Fibroblast of lung (primary cell): ENCODE measurements at places on chromosomes 12 and 14.

DNA sequence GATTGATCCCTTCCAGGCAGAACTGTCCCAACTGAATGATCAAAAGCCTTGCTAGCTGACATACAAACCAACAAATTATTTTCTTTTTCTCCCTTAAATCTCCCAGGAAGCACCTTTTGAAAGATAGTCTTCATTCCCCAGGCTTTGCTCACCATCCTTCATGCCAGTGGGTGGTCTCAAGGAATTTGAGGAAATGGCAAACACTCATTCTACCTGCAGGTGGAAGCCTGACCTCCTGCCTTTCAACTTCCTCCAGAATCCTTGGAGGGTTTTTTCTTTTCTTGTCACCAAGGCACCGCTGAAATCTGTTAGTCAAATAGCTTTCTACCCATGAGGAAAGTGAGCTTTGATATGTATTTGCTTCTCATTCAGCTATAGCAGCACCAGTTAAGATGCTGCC is 128.5 kb downstream of the WIF1 start:
- DNase-seq = no peak
- H3K4me3 ChIP-seq = no peak overlapping the region
- no peaks in the 10 kb centered on the region for H3K27me3 ChIP-seq
- no peaks in the 10 kb centered on the region for H3K4me1 ChIP-seq
- no peaks in the 10 kb centered on the region for H3K36me3 ChIP-seq

GRCh38 chr14:38367922-38368321 is 112.0 kb upstream of the CLEC14A start:
- no peaks in the 10 kb centered on the region for H3K36me3 ChIP-seq
- H3K4me1 ChIP-seq = no peaks in the 10 kb centered on the region
- no peak for DNase-seq
- no peak overlapping the region for H3K4me3 ChIP-seq

- H3K4me1 ChIP-seq = peaks cover 7% of the 10 kb centered on the region
- H3K27ac ChIP-seq = no peak overlapping the region
- H3K4me3 ChIP-seq = no peak overlapping the region
- H3K36me3 ChIP-seq = no peaks in the 10 kb centered on the region
- no peaks in the 10 kb centered on the region for H3K27me3 ChIP-seq
Observed at GRCh38 chr12:11581179-11581755, 68.2 kb upstream of the ETV6 start.

DNA sequence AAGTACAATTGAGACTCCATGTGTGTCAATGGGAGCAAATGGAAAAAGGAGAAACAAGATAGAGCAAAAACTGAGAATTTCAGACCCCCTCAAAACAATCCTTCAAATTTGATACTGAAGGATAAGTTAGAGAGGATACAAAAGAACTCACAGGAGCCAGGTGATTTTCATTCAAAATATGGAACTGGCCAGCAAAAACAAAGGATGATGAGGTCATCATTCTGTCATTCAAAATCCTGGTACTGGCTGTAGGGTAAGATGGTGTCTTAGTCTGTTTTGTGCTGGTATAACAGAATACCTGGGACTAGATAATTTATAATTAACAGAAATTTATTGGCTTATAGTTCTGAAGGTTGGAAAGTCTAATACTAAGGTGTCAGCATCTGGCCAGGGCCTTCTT is 80.6 kb downstream of the LMNTD1 start:
- H3K4me3 ChIP-seq = no peak overlapping the region
- H3K4me1 ChIP-seq = no peaks in the 10 kb centered on the region

- DNase-seq = no peak
- H3K27me3 ChIP-seq = no peaks in the 10 kb centered on the region
- H3K36me3 ChIP-seq = no peaks in the 10 kb centered on the region
- H3K27ac ChIP-seq = no peak overlapping the region
Observed at GRCh38 chr12:101859664-101860607, 17.4 kb upstream of the DRAM1 start.

GRCh38 chr12:44626883-44627282 is 249.2 kb downstream of the NELL2 start:
- DNase-seq = no peak
- no peak overlapping the region for H3K4me3 ChIP-seq
- no peaks in the 10 kb centered on the region for H3K4me1 ChIP-seq
- no peak overlapping the region for H3K27ac ChIP-seq

DNA sequence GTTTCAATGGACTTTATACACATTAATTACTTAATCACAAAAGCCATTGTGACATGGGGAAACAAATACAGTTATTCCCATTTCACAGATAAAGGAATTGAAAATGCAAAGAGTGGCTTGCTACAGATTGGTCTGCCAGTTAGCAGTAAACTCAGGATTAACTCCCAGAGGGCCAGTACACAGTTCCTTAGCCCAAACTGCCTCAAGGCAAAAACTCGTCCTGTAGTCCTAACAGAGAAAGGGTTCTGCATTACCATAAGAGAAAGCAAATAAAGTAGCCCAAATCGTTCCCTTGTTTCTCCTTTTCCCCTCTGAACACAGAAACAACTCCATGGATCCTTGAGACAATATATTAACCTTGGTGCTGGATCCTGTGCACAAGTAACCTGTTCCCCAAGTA is 274.4 kb downstream of the LRIG3 start:
- no peaks in the 10 kb centered on the region for H3K4me1 ChIP-seq
- no peak overlapping the region for H3K4me3 ChIP-seq
- H3K27me3 ChIP-seq = no peaks in the 10 kb centered on the region
- no peaks in the 10 kb centered on the region for H3K36me3 ChIP-seq

DNA sequence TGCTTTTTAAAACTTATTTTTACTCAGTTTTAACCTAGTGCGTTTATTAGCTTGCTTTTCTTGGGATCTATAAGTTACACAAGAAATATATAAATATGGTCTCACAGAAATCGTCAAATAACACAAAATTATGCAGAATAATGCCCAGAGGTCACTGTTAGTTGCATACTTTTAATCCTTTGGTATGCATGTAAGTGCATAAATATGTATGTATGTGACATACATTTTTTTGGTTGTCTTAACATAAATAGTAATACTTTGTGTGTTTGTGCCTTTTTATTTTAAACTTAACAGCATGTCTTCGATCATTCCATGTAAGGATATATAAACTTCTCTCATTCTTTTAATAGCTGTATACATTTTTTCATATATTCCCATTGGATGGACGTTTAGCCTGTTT is 459.6 kb downstream of the PCNX1 start:
- H3K4me3 ChIP-seq = no peak overlapping the region
- DNase-seq = no peak
- peaks cover 2% of the 10 kb centered on the region for H3K4me1 ChIP-seq

DNA sequence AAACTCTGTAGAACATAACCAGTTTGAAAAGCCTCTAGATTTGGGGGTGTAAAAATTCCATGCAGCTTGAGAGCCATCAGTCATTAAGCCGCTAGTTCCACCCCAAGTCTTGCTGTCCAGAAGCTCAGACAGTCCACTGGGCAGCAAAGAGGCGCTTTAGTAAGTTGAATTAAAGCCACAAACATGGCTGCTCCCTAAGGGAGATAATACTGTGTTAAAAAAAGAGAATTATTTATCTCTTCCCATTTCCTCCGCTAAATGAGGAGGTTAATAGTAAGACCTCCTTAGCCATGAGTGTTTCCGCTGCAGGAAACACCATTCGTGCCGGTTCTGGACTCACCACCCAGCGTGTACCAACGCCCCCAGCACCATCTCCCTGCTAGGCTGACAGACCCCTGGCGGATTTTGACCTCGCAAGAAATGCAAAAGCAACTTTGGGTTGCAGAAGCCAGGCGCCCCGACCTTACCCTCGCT is 536 bp downstream of the TM7SF3 start:
- DNase-seq = peak; percentile 48
- H3K4me3 ChIP-seq = peak overlapping the region; percentile 93
- peak overlapping the region; percentile 53 for H3K27ac ChIP-seq
- H3K4me1 ChIP-seq = peaks cover 2% of the 10 kb centered on the region
- no peaks in the 10 kb centered on the region for H3K27me3 ChIP-seq
- H3K36me3 ChIP-seq = no peaks in the 10 kb centered on the region

- no peaks in the 10 kb centered on the region for H3K36me3 ChIP-seq
- H3K27ac ChIP-seq = no peak overlapping the region
- DNase-seq = no peak
- H3K27me3 ChIP-seq = no peaks in the 10 kb centered on the region
- H3K4me1 ChIP-seq = no peaks in the 10 kb centered on the region
Observed at GRCh38 chr12:32478858-32479725, 79.7 kb downstream of the FGD4 start.

- no peaks in the 10 kb centered on the region for H3K27me3 ChIP-seq
- peak; percentile 29 for DNase-seq
- H3K4me1 ChIP-seq = no peaks in the 10 kb centered on the region
- no peaks in the 10 kb centered on the region for H3K36me3 ChIP-seq
- peak overlapping the region; percentile 30 for H3K27ac ChIP-seq
Observed at GRCh38 chr14:66508846-66509621, 1.1 kb downstream of the GPHN start.

DNA sequence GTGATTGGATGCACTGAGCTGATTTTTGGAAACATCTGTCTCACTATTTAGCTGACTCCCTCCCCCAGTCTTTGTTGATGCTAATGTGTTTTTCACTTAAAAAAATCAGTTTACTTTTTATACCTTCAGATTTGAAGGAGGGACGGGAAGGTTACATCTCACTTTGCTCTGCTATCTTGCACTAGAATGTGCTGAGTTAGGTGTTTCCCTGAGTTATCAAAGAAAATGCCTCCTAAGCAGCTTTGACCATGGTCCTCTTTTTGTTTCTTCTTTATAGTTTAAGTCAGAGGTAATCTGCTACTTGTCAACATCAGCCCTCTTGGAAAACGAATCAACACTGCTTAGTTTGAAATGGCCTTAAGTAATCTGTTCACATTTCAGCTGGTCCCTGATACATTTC is 222.0 kb downstream of the TMEM132D start:
- no peak overlapping the region for H3K27ac ChIP-seq
- H3K27me3 ChIP-seq = no peaks in the 10 kb centered on the region
- no peak overlapping the region for H3K4me3 ChIP-seq
- no peaks in the 10 kb centered on the region for H3K36me3 ChIP-seq
- no peak for DNase-seq
- no peaks in the 10 kb centered on the region for H3K4me1 ChIP-seq

DNA sequence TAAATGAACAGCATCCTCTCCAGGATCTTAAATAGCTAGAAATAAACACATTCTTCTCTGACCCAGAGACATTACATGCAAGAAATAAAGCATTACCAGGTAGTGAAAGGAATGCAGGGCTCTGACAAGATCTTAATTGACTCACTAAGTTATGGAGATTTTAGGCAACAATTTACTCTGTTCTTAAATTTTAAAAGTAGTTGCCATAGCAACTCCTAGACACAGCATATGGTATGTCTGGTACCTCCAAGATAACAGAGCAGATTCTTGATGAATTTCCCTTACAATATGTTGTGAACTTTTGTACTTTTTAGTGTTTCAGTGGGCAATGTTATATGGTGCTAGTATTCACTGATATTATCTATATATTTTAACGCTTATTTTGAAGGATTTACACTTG is 76.7 kb upstream of the G2E3 start:
- H3K36me3 ChIP-seq = no peaks in the 10 kb centered on the region
- DNase-seq = no peak
- H3K4me3 ChIP-seq = no peak overlapping the region
- no peak overlapping the region for H3K27ac ChIP-seq
- H3K4me1 ChIP-seq = no peaks in the 10 kb centered on the region
